Mammary epithelial cell (primary cell): ENCODE measurements at places on chromosomes 2 and 18.
A peak's percentile ranks its signal among the peaks of the same experiment; 100 is the strongest.

DNA sequence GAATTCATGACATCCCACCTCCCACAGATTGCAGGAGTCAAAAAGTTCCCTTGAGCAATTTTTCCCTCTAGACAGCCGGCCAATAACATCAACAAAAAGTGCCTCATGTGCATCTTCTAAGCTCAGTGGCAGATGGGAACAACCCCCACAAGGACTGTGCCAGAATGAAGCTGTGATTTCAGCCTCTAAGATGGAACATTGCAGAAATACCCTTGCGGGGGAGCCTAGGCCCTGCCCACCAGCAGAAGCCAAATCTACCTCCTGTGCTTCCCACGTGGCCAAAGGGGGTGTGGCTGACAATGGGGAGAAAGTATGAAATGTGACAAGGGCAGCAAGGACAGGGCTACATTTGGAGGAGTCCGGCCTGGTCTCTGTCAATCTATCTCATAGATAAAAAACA lies 482.3 kb downstream of the TGIF1 start:
- DNase-seq, result no peak

DNA sequence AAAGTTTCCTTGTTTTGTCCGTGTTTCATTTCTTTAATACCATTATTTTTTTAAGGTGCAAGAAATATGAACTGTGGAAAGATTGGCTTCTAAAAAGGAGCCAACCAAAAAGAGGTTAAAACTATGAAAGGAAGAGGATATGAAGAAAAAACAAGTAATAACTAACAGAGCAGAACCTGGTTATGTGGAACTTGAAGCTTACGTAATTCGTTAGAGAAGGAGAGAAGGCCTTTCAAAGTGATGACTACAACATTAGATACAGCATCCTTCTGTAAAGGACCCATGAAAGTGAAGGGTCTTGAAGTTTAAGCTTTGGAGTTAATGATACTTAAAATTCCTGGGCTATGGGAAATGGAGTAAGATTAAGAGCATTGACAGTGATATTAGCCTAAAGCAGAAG lies 84.5 kb downstream of the ANKRD12 start:
- no peak for DNase-seq

GRCh38 chr2:46188041-46188716 lies 109.0 kb upstream of the EPAS1 start:
- no peak for DNase-seq

GRCh38 chr2:54259413-54260240 lies 3.6 kb upstream of the TSPYL6 start:
- DNase-seq, result no peak

DNA sequence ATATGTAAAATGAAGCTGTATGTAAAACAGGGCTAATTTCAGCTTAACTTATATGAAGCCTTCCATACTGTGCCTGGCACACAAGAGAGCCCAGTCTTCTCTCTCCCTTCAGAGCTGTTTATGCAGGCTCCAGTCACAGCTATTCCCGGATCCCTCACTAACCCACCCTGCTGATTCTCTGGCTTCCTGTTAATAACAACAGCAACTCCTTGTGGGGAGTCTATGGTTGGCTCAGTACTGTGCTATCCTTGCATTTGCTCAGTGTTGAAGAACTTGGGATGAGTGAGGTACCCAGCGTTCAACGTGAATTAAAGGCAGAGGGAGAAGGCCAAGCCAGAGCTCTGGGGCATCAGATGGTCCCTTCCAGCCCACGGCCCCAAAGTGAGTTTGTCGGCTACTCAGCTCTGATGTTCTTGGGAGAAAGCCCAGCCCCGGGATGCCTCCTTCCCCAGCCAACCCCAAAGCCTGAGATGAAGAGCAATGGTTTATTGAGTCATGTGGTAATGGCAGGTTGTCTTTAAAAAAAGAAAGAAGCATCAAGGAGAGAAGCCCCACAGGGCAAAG lies 43.2 kb downstream of the PSD4 start:
- no peak for DNase-seq

GRCh38 chr2:23366720-23367119 lies 18.3 kb upstream of the KLHL29 start:
- no peak for DNase-seq

DNA sequence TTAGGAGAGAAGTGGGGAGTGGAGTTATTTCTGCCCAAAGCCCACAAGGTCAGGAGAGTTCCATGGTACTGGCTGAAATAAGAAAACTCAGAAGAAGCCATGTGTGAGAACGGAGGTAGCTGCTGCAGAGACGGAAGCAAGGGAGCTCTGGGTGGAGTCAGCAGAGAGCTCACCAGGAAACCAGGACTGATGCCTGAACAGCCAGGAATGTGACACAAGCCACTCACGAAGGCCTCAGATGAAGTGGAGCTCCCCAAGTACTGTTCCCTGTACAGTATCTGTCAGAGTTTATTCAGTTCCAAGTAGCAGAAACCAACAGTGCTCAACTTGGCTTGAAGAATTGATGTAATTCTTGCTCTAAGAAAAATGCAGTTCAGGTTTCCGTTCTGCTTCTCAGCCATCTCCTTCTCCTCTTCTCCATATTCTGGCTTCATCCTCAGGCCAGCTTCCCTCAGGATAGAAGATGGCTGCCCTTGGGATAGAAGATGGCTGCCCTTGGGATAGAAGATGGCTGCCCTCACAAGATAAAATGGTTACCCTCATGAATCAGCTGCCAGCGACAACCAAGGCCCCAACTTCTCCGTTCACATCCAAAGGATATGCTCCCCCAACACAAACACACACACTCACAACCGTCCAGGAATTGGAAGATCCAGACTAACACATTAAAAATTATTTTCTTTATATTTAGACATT lies 117.4 kb upstream of the SH3BP4 start:
- no peak for DNase-seq

GRCh38 chr2:161076936-161077335 lies 83.3 kb upstream of the TANK start:
- DNase-seq, result no peak

DNA sequence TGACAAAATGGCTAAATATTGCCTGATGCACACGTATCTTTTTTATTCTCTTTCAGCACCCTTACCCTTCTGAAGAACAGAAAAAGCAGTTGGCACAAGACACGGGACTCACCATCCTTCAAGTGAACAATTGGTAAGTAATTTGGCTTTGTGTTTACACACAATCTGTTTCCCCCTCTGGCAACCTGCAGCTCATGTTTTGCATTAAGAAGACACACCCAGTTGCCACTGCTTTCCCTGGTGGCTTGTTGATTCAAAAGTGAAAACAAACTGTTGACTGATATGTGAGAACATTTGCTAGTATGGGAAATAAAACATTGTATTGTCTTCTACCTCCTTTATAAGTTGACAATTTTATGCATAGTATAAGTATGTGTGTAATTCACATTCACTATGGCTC lies 113.0 kb downstream of the MEIS1 start:
- no peak for DNase-seq

- no peak for DNase-seq
Measured at GRCh38 chr18:21090680-21091079, 20.9 kb downstream of the ROCK1 start.

DNA sequence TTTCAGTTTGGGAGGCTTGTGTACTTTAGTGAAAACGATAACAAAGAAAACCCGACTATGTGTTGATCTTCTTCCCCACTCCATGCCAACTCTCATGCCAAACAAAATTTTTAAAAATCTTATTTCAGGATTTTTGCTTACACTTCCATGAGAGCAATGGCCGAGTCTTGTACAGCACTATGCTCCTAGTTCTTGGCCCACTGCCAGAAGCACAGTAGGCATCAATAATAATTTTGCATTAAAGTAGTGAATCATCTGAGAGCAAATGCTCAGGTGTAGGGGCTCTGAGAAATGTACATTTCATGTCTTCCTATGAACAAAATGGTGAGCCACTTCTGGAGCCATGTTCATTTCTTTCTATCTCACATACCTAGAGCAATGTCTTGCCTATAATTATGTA lies 62.2 kb downstream of the MAP3K19 start:
- no peak for DNase-seq

DNA sequence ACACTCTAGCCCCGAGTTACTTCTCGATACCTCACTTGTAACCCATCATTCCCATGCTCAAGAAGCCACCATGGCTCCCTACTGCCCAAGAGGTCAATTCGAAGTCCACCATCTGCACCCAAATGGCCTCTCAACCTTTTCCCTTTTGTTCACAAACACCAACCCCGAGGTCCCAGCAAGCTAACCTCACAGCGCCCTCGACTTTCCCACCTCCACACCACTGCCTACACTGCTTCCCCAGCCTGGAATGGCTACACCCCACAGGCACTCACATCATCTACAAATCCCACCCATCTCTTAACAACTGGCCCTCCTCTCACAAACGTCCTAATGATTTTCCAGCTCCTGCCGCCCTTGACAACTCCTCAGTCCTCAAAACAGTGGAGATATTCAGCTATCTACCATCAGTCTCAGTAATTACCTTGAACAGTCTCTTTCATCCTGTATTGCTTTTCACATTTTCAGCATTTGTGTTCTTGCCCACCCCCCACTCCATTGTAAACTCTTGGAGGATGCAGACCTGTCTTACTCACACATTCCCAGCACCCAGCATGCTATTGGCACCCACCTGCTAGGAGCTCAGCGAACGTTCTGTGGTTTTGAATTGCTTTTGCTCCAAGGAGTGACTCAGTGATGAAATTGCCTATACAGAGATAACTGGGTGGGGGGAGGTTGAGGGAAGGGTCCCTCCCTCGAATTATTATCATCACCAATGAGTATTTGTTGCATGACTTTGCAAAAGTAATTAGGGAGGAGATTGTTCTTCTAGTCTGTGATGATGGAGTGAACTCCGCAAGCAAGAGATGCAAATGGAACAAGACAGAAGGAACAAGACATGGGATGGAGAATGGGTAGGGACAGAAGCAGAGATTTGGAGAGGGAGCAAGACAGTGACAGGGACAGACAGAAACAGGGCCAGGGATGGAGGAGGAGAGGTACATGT lies 106.8 kb downstream of the CYP26B1 start:
- DNase-seq, result peak; percentile 83

- no peak for DNase-seq
Measured at GRCh38 chr2:21070341-21071257, 26.7 kb upstream of the APOB start.

- no peak for DNase-seq
Measured at GRCh38 chr2:213013979-213014378, 137.4 kb downstream of the IKZF2 start.

DNA sequence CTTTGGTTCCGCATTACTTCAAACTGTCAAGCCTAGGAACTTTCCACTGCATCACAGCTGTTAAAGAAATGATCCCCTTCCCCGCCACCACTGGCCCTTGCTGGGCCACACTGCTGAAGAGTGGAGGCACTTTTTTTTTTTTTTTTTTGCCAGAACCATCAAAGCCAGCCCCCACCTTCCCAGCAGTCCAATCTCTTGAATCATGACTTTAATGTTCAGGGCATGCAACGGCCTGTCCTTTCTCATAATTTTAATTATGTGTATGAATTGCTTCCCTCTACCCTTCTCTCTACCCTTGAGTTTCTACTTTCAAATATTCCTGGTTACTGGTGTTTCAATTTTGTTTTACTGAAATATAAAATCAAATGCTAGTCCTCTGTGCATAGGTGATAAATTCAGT lies 102.1 kb upstream of the LMAN1 start:
- DNase-seq, result no peak

DNA sequence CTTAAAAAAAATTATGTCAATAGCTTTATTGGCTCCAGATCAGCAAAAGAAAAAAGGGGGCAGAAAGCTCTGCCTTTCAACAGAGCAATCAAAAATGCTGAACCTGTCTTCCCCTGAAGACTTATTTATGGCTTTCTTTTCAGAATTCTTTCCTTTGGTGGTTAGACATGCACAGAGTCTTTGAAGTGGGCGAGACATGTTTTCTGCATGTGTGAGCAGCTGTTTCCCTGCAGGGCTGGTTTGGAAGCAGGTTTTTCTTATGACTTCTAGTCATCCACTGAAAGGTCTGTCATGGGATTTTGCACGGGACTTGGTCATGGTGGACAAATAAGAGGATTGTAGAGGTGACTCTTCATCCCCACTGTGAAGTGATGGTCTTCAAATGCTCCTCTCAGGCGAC lies 160.3 kb downstream of the VAPA start:
- peak; percentile 35 for DNase-seq

- no peak for DNase-seq
Measured at GRCh38 chr2:27175330-27175729, 26.5 kb downstream of the TCF23 start.

DNA sequence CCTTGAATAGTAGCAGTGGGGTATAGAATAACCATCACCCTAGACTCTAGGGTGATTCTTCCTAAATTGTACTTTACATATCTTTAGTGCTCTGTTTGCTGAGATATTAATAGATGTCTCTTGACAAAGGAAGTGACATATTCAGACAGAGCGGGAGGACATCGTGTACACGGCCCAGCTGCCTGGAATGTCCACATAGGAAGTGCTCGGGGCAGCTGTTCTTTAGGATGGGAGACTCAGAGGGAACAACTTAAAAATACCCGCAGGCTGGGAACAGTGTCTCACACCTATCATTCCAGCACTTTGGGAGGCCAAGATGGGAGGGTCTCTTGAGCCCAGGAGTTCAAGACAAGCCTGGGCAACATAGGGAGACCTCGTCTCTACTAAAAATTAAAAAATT lies 206.1 kb downstream of the FAM210A start:
- no peak for DNase-seq

DNA sequence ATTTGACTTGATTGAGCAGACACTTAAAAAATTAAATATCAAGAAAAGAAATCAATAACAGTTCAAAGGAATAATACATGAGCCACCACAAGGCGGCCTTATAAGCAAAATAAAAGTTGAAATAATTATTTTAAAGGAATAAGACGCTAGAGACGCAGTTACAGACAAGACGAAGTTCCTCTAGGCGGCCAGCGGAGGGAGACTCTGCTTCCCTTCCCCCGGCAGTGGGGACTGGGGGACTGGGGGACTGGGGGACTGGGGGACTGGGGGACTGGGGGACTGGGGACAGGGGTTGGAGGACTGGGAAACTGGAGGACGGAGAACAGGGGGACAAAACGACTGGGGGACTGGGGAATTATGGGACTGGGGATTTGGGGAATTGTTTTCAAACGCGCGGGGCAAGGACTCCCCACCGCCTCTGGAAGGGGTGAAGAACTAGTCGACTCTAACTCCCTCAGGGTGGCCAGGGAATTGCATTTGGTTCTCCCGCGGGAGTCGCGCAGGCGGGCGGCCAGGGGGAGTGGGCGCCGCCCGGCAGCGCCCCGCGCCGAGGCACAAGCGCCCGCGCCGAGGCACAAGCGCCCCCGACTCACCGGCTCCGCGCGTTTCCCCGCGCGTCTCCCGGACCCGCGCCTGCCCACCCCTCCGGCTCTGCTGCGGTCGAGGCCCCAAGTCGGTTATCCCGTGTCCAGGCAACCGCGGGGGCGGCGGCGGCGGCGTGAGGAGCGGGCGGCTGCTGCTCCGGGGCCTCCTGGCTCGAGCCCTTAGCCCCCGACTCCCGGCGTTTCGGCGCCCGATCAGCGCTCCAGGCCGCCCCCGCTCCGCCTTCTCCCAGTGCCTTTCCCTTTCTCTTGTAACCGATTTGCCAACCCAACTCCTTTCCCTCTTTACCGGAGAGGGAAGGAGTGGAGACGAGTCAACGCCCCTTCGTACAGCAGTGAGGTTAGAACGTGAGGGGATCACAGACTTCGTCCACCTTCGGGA lies at the start of gene CCDC178:
CCDC178 (minus strand) TSS at position 662 of the 984 bp plus-strand sequence. CDS start 28,633 bp downstream, outside the sequence.
- DNase-seq, result peak; percentile 1
